Muscle of back (tissue), 13 donors: ENCODE measurements at places on chromosomes 13 and 19.

- no peak for DNase-seq
These were observed 12.1 kb upstream of the KLK14 start for GRCh38 chr19:51094696-51095279.

DNA sequence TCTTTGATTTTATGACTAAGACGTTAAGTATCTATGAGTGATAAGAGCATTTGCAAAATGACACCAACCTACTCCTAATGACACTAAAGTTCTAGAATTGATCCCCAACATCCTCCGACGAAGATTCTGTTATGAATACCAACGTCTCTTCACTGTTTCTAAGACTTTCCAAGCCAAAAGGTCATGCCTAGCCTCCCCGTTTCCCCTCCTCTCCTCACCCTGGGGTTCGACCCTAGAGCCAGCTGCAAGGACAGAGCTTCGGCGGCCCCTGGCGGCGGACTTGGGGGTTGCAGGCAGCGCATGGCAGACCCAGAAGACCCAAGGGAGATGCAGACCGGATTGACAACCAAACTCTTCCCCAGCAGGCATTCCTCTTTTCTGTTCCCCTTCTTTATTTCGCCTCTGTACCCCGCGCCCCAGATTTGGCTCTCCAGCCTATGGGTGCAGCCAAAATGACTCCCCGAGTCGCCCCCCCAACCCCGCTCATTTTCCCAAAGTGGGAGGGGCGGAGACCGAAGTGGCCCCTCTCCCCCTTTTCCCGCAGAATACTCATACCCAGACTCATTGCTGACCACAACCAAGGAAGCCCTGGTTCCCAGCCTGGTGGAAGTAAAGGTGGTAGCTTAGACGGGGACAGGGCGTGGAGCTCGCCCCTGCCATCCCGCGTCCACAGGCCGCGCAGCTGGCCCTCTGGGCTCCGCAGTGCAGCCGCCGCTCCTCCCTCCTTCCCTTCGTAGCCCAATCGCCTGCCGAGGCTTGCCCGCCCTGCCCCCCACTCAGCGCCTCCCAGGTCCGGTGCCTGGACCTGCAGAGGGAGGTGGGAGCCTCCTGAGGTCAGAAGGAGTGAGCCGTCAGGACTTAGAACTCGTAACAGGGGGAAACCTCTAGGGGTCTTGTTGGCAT is 4.1 kb upstream of the EML2 start:
- peak; percentile 91 for DNase-seq

- no peak for DNase-seq
These were observed 92.5 kb downstream of the UQCRFS1 start for GRCh38 chr19:29120466-29120865.

DNA sequence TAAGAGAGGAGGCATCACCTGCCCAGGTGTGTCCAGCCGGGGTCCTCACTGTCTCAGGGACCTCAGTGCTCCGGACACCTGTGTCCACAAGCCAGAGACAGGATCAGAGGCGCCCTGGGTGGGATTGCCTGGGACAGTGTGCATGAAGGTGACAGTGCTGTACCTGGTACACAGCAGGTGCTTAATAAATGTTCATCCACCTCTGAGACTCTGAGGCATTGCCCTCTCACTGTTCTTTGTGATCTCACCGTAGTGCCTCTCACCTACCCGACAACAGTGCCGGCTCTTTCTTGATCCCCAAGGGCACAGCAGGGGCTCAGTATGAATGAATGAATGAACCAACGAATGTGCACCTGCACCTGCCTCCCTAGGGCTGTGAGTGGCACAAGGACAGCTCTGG is 9.2 kb downstream of the RDH13 start:
- no peak for DNase-seq

DNA sequence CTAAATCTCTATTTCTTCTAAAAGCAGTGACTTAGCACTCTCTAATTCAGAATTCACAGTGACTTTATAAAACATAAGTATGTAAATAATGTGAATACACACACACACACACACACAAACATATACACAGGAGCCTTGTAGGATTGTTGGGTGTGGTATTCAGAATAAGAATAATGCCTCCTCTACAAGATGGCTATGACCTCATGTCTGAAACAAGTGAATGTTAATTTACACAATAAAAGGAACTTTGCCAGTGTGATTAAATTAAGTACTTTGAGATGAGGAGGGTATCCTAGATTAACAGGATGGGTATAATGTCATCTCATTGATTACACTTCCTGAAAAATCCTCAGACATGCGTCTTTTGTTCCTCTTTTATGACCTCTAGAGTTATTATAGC is 234.6 kb downstream of the SLITRK6 start:
- no peak for DNase-seq
